ENCODE measurements at places on chromosomes 12 and 14.
A peak's percentile ranks its signal among the peaks of the same experiment; 100 is the strongest.

DNA sequence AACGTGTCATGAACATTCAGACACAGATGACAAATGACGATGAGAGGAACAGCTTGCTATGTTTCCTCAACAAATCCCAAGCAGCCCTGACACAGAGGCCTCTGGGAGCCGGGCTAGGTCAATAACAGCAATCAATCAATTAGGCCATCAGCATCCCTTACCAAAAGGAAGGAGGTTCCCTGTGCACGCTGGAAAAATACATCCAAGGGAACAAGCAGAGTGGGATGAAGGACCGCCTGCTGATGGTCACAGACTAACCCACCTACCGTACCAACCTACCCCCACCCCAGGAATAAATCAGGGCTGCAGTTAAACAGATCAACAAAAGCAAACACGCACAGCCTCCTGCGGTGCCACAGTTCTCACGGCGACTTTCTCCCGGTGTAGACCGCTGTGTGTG lies 265.1 kb upstream of the SFSWAP start:
- no peak for DNase-seq

GRCh38 chr14:56145181-56145769 lies 27.1 kb downstream of the PELI2 start:
- no peak for DNase-seq

- DNase-seq, result peak; percentile 21
Observed at GRCh38 chr12:10235761-10236631, 23.3 kb downstream of the GABARAPL1 start.

- no peak for DNase-seq
Observed at GRCh38 chr14:104100171-104101085, 14.9 kb downstream of the ASPG start.

- DNase-seq, result no peak
Observed at GRCh38 chr12:115871714-115872113, 405.8 kb downstream of the MED13L start.

- no peak for DNase-seq
Observed at GRCh38 chr12:115966376-115966775, 311.1 kb downstream of the MED13L start.

DNA sequence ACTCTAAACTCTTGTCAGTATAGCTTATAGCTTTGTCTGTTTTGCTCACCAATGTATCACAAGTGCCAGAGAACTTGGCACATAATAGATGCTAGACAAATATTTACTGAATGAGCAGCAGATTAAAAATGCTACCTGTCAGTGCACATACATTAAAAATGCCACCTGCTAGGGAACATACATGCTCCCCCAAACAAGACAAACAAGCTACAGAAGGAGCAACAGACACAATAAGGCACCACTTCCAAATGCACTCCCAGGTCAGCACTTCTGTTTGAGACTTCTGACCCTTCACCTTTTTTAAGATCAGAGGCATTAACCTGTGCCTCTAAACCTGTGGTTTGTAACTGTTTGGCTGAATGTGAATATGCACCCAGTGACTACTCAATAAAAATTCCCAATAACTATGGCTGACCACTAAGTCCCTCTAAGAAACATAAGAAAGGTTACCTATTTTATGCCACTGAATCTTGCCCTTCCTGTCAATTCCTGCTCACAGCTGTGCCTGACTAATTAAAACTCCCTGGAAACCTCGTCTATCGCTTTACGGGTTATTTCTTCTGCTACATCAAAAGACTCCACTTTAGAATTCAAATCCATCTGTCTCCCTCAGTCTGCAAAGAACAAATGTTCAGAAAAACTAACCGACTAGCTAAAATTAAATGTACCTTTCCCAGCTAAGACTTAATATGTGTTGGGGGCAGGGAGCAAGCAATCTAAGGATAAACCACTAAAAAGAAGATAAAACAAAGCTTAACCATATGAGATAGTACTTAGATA lies 41.0 kb downstream of the HECTD4 start:
- no peak for DNase-seq

DNA sequence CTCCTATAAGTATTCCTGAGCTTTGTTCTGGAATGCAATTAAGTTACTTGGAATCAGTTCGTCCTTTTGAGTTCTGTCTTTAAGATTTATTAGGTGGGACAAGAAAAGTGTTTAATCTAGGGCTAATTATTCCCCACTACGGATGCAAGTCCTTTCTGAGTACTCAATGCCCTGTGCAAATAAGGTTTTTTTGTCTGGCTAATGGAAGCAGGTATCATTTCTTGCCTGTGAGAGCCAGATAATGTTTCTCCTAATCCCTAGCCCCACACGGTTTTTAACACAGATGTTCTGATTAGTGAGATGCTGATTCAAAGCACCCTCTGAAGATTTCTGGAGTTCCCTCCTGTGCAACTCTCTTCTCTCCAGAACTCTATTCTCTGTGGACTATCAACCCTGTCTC lies 296.6 kb upstream of the PRICKLE1 start:
- DNase-seq, result no peak

DNA sequence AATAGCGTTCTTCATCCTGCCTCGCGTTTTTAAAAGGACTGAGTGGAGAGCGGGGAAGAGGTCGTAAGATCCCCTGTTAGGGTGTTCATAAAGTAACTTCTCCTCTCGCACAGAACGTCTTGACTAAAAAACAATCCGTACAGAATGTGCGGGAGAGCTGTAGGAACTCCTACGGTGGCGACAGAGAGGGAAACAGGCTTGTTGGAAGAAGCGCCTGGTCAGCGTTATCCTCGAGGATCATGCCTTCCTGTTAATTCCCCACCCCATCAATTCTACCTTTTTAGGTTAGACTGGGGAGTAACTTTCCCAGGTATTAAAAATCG lies 399 bp upstream of the WASHC4 start:
- no peak for DNase-seq

DNA sequence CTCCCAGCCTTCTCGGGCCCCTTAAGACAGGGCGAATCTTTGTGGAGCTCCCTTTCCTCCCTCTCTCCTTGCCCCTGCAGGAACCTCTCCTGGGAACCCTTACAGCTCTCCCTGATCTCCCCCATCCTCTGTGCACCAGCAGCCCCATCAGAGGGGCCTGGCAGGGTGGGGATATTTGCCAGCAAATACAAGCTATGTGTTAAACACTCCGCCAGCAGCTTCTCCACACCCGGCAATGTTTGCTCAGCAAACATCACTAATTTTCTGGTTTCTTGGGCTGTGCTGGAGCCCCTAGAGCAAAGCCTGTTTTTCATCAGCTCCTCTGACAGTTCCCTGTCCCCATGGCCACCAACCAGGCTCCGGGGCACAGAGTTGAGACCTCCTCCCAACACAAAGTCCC lies 147.5 kb upstream of the LHX5 start:
- no peak for DNase-seq

GRCh38 chr12:51472984-51473383 lies 48.4 kb downstream of the SLC4A8 start:
- no peak for DNase-seq

DNA sequence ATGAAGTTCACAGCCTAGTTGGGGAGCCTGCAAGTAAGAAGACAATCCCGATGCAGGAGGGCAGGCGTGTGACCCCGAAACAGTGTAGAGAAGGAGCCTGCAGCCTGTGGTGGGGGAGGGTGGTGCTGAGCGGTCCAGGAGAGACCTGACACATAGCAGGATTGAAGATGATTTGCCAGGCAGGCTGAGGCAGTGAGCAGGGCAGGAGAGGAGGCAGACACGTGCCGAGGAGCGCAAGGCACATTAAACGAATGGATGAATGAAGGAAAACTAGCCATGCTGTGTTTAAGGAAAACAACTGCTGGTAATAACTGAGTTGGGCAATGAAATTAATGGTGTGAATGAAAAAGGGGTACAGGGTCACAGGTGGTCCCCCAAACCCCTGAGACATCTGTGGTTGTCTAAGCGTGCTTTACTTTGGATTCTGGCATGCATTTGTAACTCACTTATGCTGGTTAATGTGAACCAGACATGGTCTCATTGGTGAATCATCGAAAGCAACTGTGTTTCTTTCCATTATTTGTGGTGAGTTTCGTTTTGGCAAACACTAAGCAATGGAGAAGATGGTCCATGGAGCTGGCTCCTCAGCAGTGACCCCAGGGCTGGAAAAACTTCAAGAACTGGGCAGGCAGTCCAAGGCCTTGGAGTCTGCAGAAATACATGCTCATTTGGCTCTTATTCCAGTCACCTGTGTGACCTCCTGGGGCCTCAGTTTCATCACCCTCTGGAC lies 96.9 kb upstream of the EVL start:
- DNase-seq, result no peak

- DNase-seq, result no peak
Observed at GRCh38 chr14:23385642-23386265, 8.9 kb downstream of the CMTM5 start.

- DNase-seq, result no peak
Observed at GRCh38 chr14:99253890-99254289, 18.1 kb downstream of the BCL11B start.

DNA sequence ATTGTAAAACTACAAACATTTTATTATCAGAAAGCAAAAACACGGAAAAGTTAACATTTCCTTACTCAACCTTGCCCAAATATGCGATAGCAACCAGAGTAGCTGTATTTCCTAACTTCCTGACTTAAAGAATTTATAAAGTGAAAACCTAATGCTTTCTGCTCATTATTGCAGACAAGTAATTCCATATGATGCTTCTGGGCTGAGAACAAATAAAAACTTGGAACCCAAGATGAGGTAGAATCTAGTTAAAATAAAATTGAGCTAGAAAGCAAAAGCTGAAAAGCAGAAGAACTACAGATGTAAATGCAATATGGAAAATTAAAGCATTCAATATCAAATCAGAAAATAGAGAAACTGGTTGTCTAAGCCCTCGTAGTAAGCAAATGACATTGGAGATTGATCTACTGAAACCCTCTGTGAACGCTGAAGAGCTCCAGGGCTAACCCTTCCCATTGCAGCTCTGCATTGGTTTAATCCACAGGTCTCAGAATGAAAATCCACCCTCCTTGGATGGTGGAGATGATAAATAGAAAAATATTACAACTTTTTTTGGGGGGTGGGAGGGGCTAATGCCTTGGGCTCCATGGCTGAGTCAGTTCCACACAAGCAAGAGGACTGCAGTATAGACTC lies 40.7 kb downstream of the CORO1C start:
- DNase-seq, result no peak

DNA sequence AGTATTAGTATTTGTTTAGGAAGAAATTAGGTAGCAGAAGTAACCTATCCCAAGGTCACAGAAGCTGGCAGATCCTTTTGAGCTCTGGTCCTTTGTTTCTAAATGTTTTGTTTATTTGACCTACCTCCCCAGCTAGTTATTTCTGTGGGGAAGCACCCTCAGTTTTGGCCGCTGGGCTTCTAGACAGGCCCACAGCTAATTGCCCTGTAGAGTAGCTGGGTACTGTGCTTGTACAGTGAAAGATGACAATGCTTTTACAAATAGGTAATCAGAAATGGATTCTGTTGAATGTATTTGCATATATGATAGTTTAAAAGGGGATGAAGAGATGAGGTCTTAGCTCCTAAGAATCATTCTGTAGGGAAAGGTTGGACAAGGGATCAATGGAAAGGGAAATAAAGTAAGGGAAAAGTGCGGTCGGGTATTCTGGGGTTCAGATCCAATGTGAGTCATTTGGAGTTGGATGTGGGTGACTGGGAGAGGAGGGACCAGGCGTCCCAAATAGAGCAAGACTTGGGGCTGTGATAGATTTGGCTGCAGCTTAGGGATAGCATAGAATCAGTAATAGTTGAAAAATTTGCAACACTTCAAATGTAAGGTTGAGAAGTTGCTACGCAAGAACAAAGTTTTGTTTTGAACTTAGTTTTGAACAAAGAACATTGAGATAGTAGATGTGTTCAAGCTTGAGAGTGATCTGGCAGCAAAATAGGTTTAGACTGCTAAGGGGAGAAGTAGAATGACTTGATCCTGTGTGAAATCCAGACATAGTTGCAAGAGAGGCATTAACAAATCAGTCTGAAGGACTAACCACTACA lies 3.6 kb downstream of the NUDT4 start:
- no peak for DNase-seq

GRCh38 chr14:21213652-21214051 lies 55.6 kb downstream of the HNRNPC start:
- DNase-seq, result no peak

- DNase-seq, result no peak
Observed at GRCh38 chr12:117277875-117278274, 83.6 kb downstream of the NOS1 start.

GRCh38 chr12:76697849-76698248 lies 66.1 kb upstream of the ZDHHC17 start:
- no peak for DNase-seq

- DNase-seq, result no peak
Observed at GRCh38 chr12:74539765-74540526, 2.3 kb downstream of the ATXN7L3B start.

GRCh38 chr12:15716581-15716980 lies 72.6 kb downstream of the EPS8 start:
- DNase-seq, result no peak

GRCh38 chr12:28998662-28999120 lies 150.4 kb upstream of the FAR2 start:
- no peak for DNase-seq

DNA sequence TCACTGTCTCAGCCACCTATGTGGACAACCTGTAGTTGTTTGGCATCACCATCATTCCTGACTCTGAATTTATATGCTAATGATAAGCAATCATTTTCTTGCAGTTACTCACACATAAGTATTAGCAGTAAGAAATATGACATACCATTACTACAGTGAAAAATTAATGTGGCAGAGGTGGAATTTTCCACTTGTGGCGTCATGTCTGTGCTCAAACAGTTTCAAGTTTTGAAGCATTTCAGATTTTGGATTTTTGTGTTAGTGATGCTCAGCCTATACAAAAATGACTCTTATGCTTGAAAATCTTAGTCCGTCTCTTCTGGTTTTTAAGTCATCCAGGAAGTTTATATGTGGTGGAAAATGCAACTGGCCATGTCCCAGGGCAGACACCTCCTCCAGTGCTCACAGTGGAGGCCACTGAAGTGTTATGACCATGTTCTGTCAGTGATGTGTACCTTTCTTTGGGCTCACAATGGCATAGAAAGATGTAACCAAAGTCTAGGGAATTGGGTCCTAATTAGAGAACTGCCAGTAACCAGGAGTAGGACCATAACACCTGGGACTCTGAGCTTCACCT lies 220.6 kb downstream of the SYT1 start:
- DNase-seq, result no peak

DNA sequence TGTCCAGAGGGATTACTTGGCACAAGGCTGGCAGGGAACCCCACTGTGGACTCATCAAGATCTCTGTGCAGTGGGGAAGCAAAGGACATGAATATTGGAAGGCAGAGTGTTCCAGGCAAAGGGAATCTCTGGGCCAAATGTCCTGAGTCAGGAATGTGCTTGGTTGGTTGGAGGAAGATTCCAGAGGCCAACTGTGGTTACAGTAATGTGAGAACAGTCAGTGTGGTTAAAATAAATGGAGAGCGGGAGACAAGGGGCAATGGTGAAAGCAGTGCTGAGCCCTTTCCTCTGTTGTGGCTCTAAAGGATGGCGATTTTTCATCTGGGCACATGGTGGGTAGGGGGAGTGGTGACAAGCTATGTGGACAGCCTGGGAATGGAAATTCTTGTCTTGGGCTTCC lies 948.2 kb downstream of the BCL11B start:
- no peak for DNase-seq

DNA sequence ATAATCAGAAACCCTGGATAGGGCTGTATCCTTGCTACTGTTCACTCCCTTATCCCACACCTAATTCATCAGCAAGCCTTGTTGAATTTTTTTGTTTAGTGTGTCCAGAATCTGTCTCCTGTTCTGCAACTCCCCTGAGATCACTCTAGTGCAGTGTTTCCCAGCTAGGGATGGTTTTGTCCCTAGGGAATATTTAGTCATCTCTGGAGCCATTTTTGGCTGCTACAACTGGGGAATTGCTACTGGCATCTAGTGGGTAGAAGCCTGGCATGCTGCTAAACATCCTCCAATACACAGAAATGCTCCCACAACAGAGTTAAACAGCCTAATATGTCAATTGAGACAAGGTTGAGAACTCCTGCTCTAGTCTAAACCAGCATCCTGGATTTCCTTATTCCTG lies 248.0 kb downstream of the NPAS3 start:
- no peak for DNase-seq
